ENCODE measurements at places on chromosomes 7 and 10.

- peak; percentile 90 for DNase-seq
Observed at GRCh38 chr7:805261-805660, 27.0 kb upstream of the SUN1 start.

GRCh38 chr7:2959828-2960599 is 83.7 kb downstream of the CARD11 start:
- DNase-seq, result no peak

GRCh38 chr10:89535171-89536012 is at the start of gene SLC16A12:
Gene SLC16A12, minus strand, starts transcription at chr10:89535594. Its CDS starts 73,016 bp downstream, at chr10:89462578.
- DNase-seq, result peak; percentile 66

GRCh38 chr10:33913194-33913593 is 578.7 kb upstream of the NRP1 start:
- DNase-seq, result no peak

- no peak for DNase-seq
Observed at GRCh38 chr7:36058020-36058592, 94.9 kb upstream of the EEPD1 start.

GRCh38 chr10:18577823-18578685 is 73.3 kb downstream of the NSUN6 start:
- DNase-seq, result no peak

Data from kidney (tissue), 22 donors.